ENCODE measurements at places on chromosomes 1 and 21.

GRCh38 chr1:190688096-190688495, 210.4 kb upstream of the BRINP3 start:
- DNase-seq: no peak

- no peak for DNase-seq
Measured at GRCh38 chr1:27606708-27607238, 2.8 kb upstream of the AHDC1 start.

DNA sequence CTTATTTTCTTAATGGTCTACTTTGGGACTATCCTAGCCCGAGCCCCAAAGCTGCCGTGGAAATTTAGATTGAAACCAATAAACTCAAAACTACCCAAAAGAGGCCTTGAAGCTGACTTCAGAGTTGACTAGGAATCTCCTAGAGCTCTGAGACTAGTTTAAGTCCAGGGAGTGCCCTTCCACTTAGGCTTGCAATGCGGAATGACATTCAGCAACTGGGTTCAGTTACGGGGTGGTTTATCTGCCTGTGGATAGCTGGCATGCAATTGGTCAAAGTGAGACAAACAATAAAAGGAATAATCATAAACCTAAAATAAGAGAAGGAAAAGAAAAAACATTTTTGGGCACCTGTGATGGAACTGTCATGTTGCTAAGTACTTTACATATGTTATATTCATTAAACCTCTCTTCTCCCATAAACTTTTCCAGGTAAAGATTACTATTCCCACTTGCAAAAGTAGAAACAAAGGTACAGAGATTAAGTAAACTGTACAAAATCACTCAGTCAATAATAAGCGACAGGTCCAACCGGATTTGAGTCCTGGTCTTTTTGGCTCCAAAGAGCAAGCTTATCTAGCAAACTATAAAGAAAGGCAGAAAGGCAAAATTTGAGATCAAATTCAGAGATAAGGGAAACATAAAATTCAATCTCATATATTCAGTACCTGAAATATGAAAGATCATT, 56.5 kb downstream of the GPATCH2 start:
- DNase-seq: no peak

- DNase-seq: no peak
Measured at GRCh38 chr1:24486331-24487065, 16.1 kb upstream of the RCAN3 start.

- no peak for DNase-seq
Measured at GRCh38 chr1:44347280-44347679, 7.8 kb downstream of the ERI3 start.

DNA sequence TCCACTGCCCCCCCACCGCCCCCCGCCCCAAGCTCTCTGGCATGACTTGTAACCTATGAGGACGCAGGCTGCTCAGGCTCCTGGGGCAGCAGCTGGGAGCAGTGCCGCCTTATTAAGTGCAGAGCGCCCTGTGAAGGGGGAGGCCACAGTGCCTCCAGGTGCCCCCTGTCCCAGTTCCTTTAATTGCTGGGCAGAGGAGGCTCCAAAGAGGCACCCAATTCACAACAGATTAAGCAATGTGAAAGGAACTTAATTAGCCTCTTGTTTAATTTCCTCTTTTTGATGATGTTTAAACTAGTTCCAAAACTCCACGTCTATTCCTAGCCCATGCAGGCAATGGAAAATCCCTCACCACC, 3.0 kb downstream of the RXFP4 start:
- DNase-seq: no peak

DNA sequence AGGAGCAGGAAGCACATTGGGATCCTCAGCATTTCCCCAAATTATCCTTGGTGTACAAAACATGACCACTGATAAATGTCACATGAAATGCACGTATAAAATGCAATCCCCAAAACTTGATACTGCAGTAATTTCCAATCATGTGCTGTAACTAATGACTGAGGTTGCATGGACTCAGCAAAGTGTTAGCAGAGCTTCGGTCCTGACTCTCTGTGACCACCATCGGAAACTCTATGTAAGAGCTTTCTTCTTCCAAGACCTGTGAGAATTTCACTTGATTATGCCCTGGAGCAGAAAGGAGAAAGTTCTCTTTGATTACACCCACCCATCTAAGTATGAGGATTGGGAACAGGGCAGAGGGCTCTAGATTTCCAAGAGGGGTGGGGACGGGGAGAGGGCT, 908 bp downstream of the CD53 start:
- DNase-seq: no peak

- DNase-seq: no peak
Measured at GRCh38 chr21:33374450-33375096, 28.6 kb upstream of the IFNGR2 start.

DNA sequence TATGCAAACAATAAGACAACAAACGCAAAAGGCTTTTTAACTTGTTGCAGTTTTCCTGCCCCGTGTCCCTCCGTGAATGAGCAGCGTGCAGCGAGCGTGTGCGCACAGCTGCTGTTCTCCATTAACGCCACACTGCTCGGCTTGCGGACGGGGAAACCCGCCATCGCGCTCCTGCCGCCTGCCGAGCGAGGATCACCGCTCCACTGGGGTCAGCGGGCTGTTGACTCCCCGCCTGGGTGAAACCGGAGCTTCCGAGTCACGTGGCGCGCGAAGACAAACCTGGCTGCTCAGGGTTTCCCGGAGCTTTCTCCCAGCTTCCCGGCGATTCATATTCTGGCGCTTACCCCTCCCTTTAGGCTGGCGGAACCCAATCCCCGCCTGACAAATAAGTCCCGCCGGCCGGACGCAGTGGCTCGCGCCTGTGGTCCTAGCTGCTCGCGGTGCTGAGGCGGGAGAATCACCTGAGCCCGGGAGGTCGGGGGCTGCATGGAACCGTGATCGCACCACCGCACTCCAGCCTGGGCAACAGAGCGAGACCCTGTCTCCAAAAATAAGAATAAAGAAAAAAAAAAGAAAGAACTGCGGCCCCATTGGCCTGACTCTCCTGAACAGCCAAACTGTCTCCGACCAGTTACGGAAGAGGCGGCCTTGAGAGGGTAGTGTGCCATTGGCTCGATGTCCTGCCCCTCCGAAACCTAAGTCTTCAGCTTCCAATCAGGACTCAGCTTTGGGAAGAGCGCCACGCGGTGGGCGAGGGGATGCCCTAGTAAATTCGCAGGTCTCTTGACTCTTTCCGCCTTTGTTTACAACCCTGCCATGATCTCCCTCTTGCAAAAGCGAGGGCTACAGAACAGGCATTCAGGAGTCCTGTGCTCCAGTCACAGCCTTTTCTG, at the start of gene CREB3L4:
Gene CREB3L4, plus strand, starts transcription at position 796 of the 893 bp plus-strand sequence. CDS start 624 bp downstream, outside the sequence.
- peak; percentile 80 for DNase-seq

- DNase-seq: no peak
Measured at GRCh38 chr1:76961820-76962207, 94.5 kb downstream of the ST6GALNAC5 start.

GRCh38 chr1:209187589-209187988, 395.9 kb upstream of the CAMK1G start:
- DNase-seq: no peak

DNA sequence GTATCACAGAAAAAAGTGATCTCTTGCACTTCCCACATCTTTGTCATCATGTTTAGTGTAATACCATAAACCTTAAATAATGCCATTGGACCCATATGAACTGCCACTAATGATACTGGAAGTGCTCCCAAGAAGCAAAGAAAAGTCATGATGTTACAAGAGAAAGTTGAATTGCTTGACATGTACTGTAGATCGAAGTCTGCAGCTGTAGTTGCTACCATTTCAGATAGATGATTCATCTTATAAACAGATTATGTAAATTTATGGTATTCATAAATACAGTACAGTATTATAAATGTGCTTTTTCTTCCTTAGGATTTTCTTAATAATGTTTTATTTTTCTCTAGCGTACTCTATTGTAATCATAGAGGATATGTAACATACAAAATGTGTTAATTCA, 30.1 kb upstream of the LAMC2 start:
- no peak for DNase-seq

GRCh38 chr21:36976228-36976861, 9.9 kb upstream of the HLCS start:
- DNase-seq: no peak

DNA sequence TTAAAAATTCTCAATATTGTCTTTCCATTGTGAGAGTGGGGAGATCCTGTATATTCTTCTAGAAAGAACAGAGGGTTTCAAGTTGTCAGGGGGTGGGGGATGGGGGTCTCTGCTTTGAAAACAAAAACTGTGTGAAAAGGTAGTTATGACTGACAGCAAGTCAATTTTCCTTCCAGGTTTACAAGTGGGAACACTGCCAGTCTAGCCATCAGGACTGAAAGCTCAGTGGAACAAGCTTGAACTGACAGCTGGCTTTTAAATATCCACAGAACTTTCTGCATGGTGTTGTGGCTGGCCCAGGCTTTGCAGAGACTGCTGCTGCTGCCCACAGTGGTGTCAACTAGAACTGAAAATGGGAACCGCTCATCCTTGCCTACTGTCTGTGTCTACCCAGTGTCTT, 162.6 kb downstream of the TNR start:
- no peak for DNase-seq

DNA sequence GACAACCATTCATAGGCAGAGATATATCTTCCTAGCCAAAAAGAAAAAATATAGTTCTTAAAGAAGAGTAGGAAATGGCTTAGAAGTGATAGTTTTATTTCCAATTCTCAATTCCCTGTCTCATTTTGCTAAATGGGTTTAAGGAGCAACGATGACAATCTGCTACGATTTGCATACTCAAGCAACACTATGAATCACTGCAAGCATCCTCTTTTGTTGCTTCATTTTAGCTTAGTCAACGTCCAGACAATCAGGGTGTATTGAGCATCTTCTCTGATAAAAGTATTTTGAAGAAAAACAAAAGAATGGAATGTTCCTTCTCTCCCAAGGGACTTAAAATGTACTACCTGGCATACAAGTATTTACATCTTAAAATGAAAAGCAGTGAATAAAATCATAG, 80.6 kb downstream of the RGS7 start:
- DNase-seq: no peak

- no peak for DNase-seq
Measured at GRCh38 chr1:59025898-59026426, 242.1 kb upstream of the JUN start.

DNA sequence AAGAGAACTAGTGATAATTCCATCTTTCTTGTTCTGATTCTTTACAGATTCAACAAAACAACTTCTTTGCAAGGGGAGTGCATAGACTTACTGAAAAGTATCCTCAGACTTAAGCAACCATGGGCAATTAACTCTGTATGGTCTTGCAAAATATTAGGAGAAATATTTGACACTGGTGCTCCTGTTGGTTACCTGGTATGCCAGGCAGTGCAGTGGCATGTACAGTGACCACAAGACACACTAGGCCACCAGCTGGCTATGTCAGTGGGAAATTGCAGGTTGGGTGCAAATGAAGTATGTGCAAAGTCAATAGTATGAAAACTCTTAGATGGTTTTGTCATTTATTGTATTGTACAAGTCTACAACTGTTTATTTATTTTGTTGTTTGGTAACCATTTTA, 34.5 kb downstream of the EPS15 start:
- no peak for DNase-seq

GRCh38 chr1:50423670-50424000, 392 bp upstream of the DMRTA2 start:
- no peak for DNase-seq

- peak; percentile 41 for DNase-seq
Measured at GRCh38 chr1:151006327-151007052, at the start of gene MINDY1. Gene MINDY1, minus strand, starts transcription at chr1:151006902. Its CDS starts 4,285 bp downstream, at chr1:151002617.

- DNase-seq: no peak
Measured at GRCh38 chr1:104231676-104232075, 482.0 kb downstream of the AMY1C start.

- peak; percentile 17 for DNase-seq
Measured at GRCh38 chr1:158117854-158118704, 62.6 kb upstream of the CD1D start.

GRCh38 chr1:100578201-100578600, 40.3 kb downstream of the GPR88 start:
- no peak for DNase-seq

- no peak for DNase-seq
Measured at GRCh38 chr1:85373378-85373708, 91.6 kb downstream of the DDAH1 start.

DNA sequence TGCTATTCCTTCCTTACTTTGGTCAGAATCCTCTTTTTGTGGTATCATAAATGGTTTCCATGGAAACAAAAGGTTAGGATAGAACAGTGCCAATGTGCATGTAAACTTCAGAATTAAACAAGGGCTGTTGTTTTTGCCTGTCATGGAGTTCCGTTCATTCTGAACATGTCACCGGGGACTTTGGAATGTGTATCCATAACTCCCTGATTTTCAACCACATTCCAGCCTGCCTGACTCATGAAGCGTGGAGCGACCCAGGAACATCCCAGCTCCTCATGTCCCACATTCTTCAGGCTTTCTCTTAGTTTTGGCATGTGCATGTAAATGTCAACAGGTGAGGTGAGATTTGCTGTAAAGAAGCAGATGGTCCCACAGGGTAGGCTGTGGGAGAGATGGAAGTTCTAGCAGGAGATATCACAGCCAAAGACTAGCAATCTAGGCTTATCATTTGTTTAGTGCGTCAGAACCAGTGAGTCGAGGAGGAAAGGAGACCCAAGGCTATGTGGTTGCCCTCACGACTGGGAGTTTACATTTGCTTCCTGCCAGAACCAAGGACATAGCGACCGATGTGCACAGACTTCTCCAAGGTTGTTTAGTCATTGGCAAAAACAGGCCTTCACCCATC, 23.0 kb upstream of the DNAJC11 start:
- peak; percentile 74 for DNase-seq

DNA sequence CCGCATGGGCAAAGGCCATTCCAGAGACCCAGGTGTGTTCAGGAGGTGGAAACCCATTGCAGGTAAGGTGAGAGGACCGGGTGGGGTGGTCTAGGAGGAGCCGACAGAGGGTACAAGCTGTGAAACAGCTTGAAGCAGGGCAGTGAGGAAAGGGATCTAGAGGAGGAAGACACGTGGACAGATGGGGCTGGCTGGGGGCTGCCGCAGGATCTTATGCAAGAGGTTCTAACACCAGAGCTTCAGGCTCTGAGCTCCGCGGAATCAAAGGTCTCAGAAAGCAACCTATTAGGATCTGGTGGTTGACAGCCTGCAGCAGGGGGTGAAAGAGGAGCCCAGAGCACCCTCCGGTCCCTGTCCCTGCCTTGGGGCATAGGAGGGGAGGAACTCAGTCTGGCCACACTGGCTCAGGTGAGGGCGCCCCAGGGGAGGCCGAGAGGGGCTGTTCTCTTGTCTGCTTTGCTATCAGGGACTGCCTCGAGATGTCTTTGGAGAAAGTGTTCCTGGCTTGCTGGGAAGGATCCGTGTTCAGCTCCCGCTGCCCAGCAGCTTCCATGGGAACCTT, 1.9 kb downstream of the TFF1 start:
- DNase-seq: no peak

GRCh38 chr1:211813590-211813989, 17.0 kb downstream of the LPGAT1 start:
- DNase-seq: no peak

DNA sequence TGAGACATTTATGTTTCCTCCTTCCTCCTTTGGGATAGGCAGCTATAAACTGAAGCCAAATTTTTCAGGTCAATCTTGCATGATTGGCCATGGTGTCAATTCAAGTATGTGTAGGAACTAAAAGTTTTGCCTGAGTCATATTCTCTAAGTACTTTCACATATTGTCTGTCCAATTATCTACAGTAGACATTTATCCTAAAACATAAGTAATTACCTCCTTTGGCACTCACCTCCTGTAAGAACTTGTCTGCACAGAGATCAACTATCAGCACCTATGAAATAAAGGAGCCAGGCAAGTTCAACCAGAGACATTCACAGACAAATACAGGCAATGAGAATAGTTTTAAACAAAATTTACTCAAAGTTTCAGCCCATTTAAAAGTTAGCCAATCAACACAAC, 14.2 kb upstream of the BCAS2 start:
- no peak for DNase-seq

- no peak for DNase-seq
Measured at GRCh38 chr1:174023440-174023839, 1.3 kb upstream of the RC3H1 start.

- no peak for DNase-seq
Measured at GRCh38 chr1:69413129-69413528, 154.6 kb upstream of the LRRC7 start.

Measured in T1000 (cell line).